ENCODE measurements at places on chromosomes 5 and 9.
A peak's percentile ranks its signal among the peaks of the same experiment; 100 is the strongest.

- DNase-seq, result no peak
Observed at GRCh38 chr9:88056876-88057275, 81.4 kb downstream of the SPATA31C2 start.

GRCh38 chr5:160363211-160363610 lies 7.2 kb downstream of the C1QTNF2 start:
- DNase-seq, result no peak

- no peak for DNase-seq
Observed at GRCh38 chr5:6719417-6719816, 6.2 kb downstream of the TENT4A start.

- DNase-seq, result no peak
Observed at GRCh38 chr5:151906246-151906645, 18.4 kb downstream of the GLRA1 start.

DNA sequence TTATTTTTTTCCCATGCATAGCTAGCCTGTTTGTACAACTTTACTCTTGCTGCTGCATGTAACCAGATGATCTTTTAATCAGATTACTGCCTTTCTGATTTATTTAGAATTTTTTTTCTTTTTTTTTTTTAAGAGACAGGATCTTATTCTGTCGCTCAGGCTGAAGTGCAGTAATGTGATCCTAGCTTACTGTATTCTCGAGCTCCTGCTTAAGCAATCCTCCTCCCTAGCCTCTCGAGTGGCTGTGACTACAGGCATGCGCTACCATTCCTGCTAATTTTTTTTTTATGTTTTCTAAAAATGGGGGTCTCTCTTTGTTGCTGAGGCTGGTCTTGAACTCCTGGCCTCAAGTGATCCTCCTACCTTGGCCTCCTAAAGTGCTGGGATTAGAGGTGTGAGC lies 9.6 kb downstream of the DCP2 start:
- DNase-seq, result no peak

GRCh38 chr9:20863945-20864344 lies 167.5 kb downstream of the HACD4 start:
- no peak for DNase-seq

GRCh38 chr9:118692613-118693012 lies 676.6 kb downstream of the BRINP1 start:
- DNase-seq, result no peak

- no peak for DNase-seq
Observed at GRCh38 chr5:35488791-35489190, 128.9 kb upstream of the SPEF2 start.

GRCh38 chr5:91776249-91776648 lies 393.1 kb upstream of the ARRDC3 start:
- DNase-seq, result no peak

DNA sequence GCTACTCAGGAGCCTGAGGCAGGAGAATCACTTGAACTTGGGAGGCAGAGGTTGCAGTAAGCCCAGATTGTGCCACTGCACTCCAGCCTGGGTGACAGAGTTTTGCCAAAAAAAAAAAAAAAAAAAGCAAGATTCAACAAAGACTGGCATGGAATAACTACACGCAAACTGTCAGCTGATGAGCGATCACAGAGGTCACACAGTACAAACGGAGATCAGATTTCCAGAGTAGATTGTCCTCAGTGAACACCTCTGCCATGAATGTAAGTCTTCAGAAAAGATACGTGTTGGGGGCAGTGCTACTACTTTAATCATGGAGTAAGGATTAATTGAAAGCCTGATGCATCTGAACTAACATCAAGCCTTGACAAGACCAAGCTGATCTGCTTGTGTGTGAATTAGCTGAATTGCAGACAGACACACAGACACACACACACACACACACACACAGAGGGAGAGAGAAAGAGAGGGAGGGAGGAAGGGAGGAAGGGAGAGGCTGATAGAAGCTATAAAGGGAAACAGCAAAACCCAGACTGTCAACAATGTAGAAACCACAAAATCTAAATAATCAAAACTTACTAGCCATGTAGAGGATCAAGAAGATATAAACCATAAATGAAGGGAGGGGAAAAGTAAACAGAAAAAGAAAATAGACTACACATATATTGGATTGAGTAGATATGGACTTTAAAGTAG lies 222.9 kb upstream of the ZNF462 start:
- no peak for DNase-seq

DNA sequence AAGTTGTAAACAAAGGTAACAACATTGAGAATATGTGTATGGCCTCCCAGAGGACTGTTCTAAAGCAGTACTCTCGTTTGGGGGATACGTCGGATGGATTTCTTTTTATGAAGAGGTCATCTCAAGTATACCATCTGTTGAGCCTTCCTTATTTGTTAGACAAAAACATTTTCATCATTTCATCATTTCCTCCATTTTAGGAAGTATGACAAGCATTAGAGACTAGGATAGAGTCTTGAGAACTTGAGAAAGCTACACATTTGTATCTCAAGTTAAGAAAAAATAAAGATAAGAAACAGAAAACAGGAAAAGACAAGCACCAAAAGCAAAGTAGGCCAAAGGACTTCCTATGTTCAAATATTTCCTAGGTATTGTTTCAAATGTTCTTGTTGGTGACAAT lies 307.0 kb downstream of the EFNA5 start:
- DNase-seq, result no peak

GRCh38 chr9:101366038-101366756 lies 18.6 kb downstream of the BAAT start:
- DNase-seq, result no peak

- DNase-seq, result peak; percentile 14
Observed at GRCh38 chr5:109654455-109654854, 35.3 kb upstream of the MAN2A1 start.

- no peak for DNase-seq
Observed at GRCh38 chr5:177593511-177593910, 1.5 kb downstream of the TMED9 start.

- DNase-seq, result no peak
Observed at GRCh38 chr5:133531594-133531993, 80.7 kb downstream of the FSTL4 start.

GRCh38 chr9:135666534-135667462 lies 3.7 kb downstream of the LCN9 start:
- DNase-seq, result no peak

- DNase-seq, result no peak
Observed at GRCh38 chr5:139925216-139925562, 117.9 kb downstream of the NRG2 start.

DNA sequence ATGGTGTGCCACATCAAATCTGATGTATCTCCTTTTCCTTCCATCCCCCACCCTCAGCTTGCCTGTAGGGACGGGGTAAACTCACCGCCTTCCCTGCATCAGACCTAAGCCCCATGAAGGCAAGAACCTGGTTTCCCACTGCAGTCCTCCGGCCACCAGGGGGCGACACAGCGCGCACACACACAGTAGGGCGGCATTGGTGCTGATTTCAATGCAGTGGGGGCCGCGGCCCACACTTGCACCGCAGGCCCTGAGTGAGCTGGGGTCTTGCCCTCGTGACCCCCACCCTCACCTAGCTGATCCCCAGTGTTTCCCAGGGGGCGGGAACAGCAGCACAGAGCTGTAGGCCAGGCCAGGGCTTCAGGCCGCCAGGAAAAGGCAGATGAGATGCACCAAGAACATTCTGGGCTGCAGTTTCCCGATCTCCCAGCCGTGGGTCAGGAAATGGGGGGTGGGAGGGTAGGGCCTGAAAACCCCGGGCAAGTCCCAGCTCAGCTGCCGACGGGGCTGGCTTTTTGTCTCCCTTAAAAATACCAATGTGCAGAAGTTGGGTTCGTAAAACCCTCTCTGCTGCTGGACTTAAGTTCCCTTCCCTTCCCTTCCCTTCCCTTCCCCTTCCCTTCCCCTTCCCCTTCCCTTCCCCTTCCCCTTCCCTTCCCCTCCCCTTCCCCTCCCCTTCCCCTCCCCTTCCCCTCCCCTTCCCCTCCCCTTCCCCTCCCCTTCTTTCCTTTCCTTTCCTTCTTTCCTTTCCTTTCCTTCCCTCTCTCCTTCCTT lies 19.5 kb downstream of the FAM163B start:
- peak; percentile 66 for DNase-seq

DNA sequence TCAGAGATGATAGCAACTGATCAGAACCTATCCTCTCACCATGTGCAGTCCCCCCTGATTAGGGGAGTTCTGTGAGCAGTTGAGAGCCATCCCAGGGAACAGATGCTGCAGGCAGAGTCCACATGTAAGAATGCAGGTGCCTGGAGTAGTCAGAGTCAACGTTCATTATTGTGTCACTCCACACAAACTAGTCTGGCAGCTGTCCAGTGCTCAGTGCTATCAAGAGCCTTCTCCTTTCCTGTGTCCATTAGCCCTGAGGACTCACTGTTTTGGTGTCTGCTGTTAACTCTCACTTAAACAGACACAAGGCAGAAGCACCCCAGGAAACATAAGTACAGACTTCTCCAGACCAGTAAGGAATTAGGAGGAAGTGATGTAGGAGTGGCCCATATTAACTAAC lies 2.5 kb downstream of the SH3TC2 start:
- no peak for DNase-seq

- no peak for DNase-seq
Observed at GRCh38 chr5:161094411-161094810, 242.4 kb upstream of the ATP10B start.

- DNase-seq, result no peak
Observed at GRCh38 chr5:60339691-60340201, 360.2 kb downstream of the DEPDC1B start.

DNA sequence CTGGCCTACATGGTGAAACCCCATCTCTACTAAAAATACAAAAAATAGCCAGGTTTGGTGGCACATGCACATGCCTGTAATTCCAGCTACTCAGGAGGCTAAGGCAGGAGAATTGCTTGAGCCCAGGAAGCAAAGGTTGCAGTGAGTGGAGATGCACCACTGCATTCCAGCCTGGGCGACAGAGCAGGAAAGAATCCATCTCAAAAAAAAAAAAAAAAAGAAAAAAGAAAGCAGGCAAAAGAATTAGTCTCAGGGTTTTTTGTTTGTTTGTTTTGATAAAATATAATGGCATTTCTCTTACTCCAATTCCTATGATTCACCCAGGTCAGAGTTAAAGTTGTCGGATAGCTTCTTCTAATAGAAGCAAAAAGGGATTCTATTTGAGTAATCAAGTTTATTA lies 67.0 kb upstream of the ATG10 start:
- DNase-seq, result no peak

DNA sequence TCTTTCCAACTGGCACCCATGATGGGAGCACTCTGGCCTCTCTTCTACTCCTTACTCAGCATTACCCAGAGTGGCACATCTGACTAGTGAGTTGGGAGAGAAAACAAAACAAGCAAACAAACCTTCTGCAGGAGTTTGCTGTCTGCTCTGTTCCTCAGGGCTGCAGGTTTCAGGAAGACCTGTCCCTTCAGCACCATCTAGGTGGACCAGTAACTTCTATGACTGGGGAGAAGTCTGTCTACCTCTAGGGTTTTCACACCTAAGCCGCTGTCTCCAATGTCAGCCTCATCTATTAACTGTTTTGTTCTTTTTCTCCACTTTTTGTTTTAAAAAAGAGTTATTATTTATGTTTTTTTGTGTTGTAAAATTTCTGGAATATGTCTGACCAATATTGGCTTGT lies 58.7 kb downstream of the RAB3C start:
- no peak for DNase-seq

GRCh38 chr5:1747803-1748085 lies 51.9 kb downstream of the MRPL36 start:
- DNase-seq, result no peak

DNA sequence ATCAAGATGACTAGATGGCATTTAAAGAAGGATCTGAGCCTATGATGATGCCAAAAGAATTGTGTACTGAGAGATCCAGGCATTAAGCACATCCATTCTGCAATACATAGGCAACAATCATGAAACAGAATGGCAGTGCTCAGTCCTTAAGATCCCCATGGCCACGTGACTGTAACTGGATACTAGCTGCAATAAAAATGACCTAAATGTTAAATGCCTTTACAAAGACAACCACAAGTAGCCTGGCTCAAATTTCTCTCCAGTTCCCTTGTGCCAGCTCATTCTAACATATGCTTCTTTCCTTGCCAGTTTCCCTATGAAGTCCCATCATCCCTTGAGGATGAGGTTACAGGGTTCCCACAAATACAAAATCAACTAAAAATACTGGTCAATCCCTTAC lies 148.3 kb upstream of the GHR start:
- DNase-seq, result no peak

GRCh38 chr5:44389090-44389822 lies at the start of gene FGF10:
Gene FGF10 (minus strand): TSS chr5:44389420. CDS start chr5:44388682, 738 bp downstream.
- no peak for DNase-seq

DNA sequence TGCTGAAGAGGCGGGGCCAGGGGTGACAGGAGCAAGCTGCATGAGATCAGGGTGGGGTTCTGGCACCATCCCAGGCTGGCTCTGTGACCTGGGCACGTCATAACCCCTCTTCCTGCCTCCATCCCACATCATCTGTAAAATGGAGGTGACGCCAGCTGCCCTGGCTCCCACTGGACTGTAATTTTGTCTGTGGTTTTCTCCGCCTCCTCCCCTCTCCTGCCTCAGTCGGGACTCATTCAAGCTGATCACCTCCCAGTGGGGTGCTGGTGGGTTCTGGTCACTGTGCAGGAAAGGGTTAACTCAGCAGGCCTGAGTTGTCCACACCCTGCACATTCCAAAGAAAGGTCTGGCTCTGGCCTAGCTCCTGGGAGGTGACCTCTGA lies 128.2 kb downstream of the RXRA start:
- DNase-seq, result no peak

DNA sequence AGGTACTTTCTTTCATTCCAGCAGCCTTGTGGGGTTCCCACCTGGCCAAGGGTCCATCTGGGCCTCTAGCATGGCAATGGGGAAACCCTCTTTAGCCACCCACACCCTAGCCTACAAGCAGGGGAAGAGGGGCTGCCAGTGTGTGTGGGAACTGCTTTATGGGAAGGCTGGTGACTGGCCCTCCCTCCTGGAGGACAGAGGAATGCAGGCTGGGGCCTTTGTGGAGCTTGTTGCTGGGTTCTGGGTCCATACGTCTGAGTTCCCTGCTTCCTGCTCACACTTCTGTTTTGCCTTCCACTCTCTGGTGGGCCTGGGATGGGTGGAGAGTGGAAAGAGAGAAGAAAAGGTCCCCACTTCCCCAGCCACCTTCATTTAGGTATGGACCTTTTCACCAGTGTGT lies 14.9 kb upstream of the PITX1 start:
- no peak for DNase-seq
